Motor neuron (in vitro differentiated cells): ENCODE measurements at places on chromosomes 1 and 21. TPM values are rescaled to one million over a fixed set of nuclear protein-coding genes. Genes with fewer than 3 reads are reported as not detected.

The ECM1 gene
- 22.6 and 25.1 TPM in 2 replicates for total RNA-seq

The SRGAP2B gene
- total RNA-seq = 12.5 and 14.4 TPM in 2 replicates

The SMIM1 gene
- total RNA-seq = 2.0 and 3.8 TPM in 2 replicates

The PTTG1IP gene
- total RNA-seq = 226 and 233 TPM in 2 replicates

DNA sequence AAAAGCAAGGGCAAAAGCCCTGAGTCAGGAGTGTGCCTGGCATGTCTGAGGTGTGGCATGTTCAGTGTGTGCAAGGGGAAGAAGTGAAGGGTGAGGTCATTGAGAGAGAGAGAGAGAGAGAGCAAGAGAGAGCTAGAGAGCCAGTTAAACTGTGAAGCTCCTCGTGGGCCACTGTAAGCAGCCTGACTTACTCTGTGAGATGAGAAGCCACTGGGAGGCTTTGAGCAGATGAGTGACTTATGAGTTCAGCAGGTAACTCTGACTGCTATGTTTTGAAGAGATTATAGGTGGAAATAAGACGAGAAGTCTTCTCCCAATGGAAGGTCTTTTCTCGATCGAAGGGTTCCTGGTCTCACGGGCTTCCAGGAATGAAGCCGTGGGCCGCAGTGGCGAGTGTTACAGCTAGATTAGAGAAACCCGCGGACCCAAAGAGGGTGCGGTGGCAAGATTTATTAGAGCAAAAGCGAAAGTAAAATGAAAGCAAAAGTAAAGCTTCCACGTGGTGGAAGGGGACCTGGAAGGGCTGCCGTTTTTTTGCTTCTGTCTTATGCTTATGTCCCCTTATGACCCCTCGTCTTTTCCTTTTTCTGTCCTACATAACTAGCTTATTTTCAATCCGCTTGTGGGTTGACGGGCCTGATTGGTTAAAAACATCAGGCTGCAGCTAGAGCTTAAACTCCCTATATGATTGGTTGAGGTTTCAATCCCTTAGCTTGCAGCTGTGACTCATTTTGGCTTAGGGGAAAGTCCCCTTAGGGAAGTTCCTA lies 323.1 kb upstream of the FAM78B start:
- ATAC-seq = peak; percentile 81

DNA sequence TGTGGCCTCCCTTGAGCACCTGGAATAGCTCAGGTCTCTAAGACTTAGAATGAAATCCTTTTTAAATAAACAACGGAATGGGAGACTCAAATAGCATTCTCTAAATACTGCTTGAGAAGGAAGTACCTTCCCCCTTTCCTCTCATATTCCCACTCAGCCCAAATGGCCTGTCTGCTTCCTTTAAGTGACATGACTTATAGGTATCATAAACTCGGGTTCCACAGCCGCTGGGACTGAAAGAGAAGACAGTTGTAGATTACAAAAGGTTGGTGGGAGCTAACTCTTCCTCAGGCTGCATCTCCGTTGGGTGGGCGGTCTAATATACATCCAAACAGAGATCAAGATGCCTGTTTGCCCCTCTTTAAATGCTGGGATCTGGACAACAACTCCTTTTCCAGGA lies 1.2 kb upstream of the HMCN1 start:
- ATAC-seq = no peak

GRCh38 chr1:2504225-2504948 lies 22.0 kb downstream of the PANK4 start:
- ATAC-seq = peak; percentile 14

DNA sequence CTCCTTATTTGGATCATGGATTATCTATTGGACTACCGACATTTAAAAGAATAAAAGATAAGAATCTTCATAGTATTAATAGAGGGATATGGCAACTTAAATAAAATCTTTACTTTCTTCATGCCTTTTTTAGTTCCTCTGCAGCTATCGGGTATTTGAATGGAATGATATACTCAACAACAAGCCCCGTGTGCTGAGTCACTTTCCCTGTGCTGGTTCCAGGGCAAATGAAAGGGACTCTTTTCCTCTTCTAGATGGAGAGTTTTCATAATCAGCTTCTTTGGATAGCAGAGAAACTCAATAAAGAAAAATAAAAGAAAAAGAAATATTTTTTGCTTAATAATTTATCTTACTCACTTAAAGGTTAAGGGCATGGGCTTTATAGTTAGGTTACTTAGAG lies 213.7 kb downstream of the LRRC40 start:
- ATAC-seq = no peak

DNA sequence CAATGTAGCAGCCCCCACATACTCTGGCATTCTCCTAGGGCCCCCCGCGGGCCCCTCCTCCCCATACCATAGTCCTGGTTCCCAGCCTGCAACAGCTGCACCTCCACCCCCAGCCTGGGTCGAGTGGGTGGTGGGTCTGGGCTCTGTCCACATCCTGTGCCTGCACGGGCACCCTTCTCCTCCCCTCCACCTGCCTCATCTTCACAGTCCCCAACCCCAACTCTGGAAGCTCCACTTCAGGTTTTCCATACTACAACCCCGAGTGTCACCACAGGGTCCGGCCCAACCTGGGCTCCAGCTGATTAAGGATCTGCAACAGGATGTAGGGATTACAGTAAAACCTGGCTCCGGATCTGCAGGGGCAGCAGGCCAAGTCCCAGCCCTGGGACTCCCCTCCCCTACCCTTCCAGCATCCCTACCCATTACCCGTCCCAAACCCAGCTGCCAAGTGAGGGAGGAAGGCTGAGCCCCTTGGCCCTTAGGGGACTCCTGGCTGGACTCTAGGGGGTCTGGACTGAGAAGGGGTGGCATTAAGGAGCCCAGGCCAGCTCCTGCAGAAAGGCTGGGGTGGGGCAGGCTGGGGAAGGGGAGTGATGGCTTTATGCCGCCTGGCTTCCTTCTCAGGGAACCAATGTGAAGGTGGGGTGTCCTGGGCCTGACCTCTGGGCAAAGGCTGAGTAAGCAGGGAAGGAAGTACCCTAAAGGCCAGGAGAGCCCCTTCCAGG lies 116.8 kb downstream of the CASZ1 start:
- peak; percentile 48 for ATAC-seq

GRCh38 chr1:146051452-146051851 lies 29.9 kb upstream of the HJV start:
- no peak for ATAC-seq

DNA sequence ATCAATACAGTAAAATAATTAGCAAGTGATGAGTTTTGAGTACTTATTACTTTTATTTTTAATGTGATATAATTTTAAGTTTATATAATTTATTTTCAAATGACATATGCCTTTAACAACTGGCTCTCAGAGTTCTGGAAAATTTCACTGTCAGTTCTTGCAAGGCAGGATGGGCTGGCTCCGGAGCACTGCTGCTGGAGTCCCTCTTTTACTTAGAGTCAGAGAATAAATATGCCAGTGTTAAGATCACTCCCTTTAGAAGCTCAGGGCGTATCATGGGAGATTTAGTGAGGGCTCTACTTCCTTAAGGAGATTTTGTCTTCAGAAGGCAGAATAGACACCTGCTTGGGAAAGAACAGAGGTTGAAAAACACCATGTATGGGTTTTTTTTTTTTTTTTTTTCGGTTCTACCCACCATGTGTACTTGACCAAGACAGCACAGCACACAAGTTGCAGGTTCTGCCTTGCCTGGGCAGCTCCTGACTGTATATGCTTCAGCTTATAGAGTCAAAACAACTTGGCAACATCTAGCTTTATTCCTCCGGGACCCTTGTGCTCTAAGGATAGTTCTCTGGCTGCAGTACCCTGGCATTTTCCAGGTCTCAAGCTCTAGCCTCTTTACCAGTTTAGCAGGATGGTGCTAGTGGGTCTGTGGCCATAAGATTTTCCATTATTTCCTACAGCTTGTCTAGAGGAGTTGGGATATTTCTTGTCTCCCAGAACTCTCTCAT lies 29.7 kb upstream of the FMOD start:
- no peak for ATAC-seq

- peak; percentile 54 for ATAC-seq
Measured at GRCh38 chr1:88800382-88801051, 90.8 kb downstream of the GTF2B start.
